MCF 10A (cell line): ENCODE measurements at places on chromosomes 5 and 9.
A peak's percentile ranks its signal among the peaks of the same experiment; 100 is the strongest.

- no peaks in the 10 kb centered on the region for H3K27me3 ChIP-seq
- H3K36me3 ChIP-seq = no peaks in the 10 kb centered on the region
- H3K27ac ChIP-seq = no peak overlapping the region
Measured at GRCh38 chr9:77166193-77166592, 11.1 kb upstream of the VPS13A start.

DNA sequence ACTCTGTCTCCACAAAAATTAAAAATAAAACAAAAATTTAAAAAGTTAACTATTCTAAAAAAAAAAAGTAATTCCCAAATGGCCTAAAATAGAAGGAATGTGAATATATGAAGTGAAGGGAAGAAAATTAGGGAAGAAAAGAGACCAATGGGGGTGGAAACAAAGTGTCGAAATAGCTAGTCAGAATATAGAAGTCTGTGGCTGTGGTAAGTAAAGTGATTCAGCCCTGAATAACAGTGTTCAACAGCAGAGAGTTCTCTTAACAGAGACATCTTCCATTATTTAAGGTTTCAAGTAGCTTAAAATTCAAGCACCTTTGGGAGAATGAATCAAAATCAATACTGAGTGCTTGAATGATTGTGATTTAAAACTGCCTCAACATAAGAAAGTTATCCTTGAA is 51.7 kb downstream of the LPAR1 start:
- no peak overlapping the region for H3K27ac ChIP-seq
- no peaks in the 10 kb centered on the region for H3K27me3 ChIP-seq
- H3K4me1 ChIP-seq = no peaks in the 10 kb centered on the region
- DNase-seq = no peak
- H3K4me3 ChIP-seq = no peak overlapping the region

GRCh38 chr5:174046558-174046957 is 1.1 kb downstream of the NSG2 start:
- no peaks in the 10 kb centered on the region for H3K36me3 ChIP-seq
- H3K4me1 ChIP-seq = no peaks in the 10 kb centered on the region

DNA sequence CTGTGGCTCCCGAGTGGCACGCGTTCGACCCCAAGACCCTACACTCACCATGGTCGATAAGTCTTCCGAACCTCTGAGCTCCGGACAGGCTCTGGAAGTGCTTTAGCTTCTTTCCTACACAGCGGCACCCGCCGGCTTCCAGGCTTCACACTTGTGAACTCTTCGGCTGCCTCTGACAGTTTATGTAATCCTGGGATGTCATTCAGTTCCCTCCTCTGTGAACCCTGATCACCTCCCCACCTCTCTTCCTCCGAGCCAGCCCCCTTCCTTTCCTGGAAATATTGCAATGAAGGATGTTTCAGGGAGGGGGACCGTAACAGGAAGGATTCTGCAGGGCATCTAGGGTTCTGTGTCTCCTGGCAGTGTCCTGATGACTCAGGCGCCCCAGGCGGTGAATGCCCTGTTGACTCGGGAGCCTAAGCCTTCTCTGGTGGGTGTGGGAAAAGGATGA is at the start of gene CD14:
TSS of gene CD14 (minus strand) at position 155 of the 451 bp plus-strand sequence. CDS start at position 51, 104 bp downstream.
- H3K27me3 ChIP-seq = no peaks in the 10 kb centered on the region
- no peak within 1 kb of the TSS for H3K27ac ChIP-seq
- H3K4me3 ChIP-seq = peak within 1 kb of the TSS; percentile 68
- peaks cover 30% of the 10 kb centered on the region for H3K4me1 ChIP-seq

- peaks cover 26% of the 10 kb centered on the region for H3K27me3 ChIP-seq
- no peak overlapping the region for H3K27ac ChIP-seq
- no peak overlapping the region for H3K4me3 ChIP-seq
- DNase-seq = no peak
- H3K36me3 ChIP-seq = peaks cover 3% of the 10 kb centered on the region
Measured at GRCh38 chr9:114994768-114995167, 64.4 kb upstream of the TNFSF8 start.

DNA sequence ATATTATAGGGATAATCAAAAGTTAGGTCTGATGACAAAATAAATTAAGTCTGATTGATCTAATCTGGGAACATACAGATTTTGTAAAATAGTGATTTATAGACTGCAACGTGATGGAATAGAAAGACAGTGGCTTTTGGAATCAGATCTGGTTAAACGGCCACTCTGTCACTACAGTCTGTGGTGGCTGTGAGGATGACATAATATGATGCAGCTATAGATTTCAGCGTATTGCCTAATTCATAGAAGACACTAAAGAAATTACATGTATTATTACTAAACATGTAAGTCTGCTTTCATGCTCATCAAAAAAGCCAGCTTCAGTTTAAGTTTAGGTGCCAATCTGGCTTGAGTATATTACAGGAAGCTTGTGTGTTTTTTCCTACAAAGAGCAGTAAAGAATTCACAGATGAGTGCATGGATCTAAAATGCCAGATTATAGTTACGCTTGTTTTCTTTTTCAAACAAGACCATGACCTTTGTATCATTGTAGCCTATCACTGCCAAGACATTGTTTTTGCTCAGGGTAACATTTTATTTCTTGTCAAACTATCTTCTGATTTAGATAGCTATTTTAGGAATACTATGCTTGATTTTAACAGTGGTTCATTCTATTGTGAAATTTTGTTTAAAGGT is 25.7 kb downstream of the CPEB4 start:
- no peak for DNase-seq
- H3K36me3 ChIP-seq = peaks cover 60% of the 10 kb centered on the region
- peaks cover 8% of the 10 kb centered on the region for H3K4me1 ChIP-seq
- no peak overlapping the region for H3K4me3 ChIP-seq
- H3K27ac ChIP-seq = no peak overlapping the region

DNA sequence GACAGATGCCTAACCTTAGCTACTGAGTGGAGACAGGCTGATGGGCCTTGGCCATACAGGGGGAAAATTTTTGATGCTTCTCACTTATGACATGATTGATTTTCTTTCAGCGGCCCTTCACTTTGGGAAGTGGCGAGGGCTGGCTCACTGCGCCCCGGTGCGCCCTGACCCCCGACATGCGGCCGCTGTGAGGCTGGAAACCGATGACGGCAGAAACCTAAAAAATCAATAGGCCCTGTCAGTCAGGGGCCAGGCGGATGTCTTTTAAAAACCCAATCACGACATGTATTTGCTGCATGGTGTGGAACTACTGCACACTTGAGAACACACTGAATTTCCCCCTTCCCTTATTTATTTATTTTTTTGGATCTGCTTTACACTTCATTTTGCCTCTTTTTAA is 121.7 kb downstream of the EBF1 start:
- no peaks in the 10 kb centered on the region for H3K36me3 ChIP-seq
- H3K4me3 ChIP-seq = no peak overlapping the region
- DNase-seq = no peak
- H3K27ac ChIP-seq = peak overlapping the region; percentile 24

DNA sequence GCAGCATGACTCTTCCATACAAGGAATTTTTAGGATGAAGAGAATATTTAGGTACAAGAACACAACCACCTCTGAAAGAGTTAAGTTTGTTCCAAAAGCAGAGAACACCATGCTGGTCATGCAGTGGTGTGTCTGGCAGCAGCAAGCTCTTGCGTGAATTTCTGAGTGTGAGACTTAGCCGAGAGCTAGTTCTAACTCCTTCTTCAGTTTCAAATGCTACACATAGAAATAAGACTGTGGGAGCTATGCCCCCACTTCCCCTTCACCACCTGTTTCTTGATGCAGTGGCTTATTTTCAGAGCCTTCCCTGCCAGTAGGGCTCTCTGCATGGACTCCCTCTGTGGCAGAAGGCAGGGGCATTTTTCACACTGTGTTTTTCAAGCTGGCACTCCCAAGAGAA is 122.9 kb upstream of the ZNF366 start:
- H3K36me3 ChIP-seq = no peaks in the 10 kb centered on the region
- no peaks in the 10 kb centered on the region for H3K27me3 ChIP-seq
- H3K27ac ChIP-seq = no peak overlapping the region
- DNase-seq = no peak
- no peak overlapping the region for H3K4me3 ChIP-seq

- H3K4me3 ChIP-seq = peak overlapping the region; percentile 95
- peaks cover 21% of the 10 kb centered on the region for H3K4me1 ChIP-seq
- H3K27ac ChIP-seq = peak overlapping the region; percentile 94
- H3K36me3 ChIP-seq = peaks cover 37% of the 10 kb centered on the region
- no peak for DNase-seq
Measured at GRCh38 chr5:32586276-32586599, 881 bp downstream of the SUB1 start.

DNA sequence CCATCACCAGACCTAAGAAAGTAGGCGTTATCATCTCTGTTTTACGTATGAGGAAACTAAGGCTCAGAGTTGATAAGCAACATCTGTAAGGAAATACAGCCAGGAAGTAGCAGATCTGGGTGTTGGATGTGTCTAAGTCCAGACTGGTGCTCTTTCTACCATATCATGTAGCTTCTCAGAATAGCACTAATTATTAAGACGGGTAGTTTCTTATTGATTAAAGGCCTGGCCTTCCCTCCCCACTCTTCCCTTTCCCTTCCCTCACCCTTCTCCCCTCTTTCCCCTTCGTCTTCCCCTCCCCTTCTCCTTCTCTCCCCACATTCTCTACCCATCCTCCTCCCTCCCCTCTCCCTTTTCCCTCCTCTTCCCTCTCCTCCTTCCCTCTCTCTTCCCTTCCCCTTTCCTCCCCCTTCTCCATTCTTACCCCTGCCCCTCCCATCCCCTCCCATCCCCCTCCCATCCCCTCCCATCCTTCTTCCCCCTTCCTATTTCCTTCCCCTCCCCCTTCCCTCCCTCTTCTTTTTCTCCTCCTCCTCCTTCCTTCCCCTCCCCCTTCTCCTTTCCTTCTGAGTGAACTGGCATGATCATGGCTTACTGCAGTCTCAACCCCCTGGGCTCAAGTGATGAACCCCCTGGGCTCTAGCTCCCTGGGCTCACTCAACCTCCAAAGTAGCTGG is 79.4 kb downstream of the SNX24 start:
- H3K36me3 ChIP-seq = no peaks in the 10 kb centered on the region
- no peaks in the 10 kb centered on the region for H3K27me3 ChIP-seq
- DNase-seq = no peak
- H3K4me1 ChIP-seq = peaks cover 6% of the 10 kb centered on the region
- no peak overlapping the region for H3K4me3 ChIP-seq
- H3K27ac ChIP-seq = no peak overlapping the region

DNA sequence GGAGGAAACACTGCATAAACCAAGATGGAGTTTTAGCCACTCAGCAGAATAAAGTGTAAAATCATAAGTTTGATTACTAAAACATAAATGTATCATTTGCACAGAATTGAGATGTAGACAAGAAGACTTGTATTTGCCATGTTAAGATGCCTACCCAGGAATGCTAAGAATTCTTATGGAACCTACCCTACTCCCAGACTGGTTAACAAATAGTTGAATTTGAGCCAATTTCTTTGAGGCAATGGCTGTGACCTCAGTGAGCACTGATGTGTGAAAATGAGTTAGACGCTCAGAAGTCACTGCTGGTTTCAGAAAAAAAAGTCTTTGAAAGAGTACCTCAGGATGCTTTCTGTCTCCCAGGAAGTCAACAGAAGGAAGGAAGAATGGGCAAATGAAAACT is 95.6 kb downstream of the ESM1 start:
- peaks cover 4% of the 10 kb centered on the region for H3K36me3 ChIP-seq
- no peak overlapping the region for H3K4me3 ChIP-seq
- DNase-seq = peak; percentile 74
- H3K27me3 ChIP-seq = no peaks in the 10 kb centered on the region
- peak overlapping the region; percentile 59 for H3K27ac ChIP-seq
